ENCODE measurements at places on chromosomes 6 and 20.
A peak's percentile ranks its signal among the peaks of the same experiment; 100 is the strongest.

DNA sequence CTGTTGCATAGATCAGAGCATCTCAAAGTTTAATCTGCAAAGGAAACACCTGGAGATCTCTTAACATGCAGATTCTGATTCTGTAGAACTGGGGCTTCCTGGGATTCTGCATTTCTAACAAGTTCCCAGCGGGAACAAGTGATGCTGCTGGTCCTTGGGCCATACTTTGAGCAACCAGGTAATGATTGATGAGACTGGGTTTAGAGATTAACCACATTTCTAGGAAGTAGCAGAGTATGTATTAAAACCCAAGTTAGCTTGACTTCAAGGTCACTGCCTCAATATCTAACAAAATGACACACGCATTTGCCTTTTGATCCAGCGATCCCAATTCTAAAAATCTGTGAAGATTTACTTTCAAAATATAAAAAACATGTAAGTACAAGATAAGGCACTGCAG lies 83.0 kb upstream of the DTNBP1 start:
- DNase-seq: no peak

DNA sequence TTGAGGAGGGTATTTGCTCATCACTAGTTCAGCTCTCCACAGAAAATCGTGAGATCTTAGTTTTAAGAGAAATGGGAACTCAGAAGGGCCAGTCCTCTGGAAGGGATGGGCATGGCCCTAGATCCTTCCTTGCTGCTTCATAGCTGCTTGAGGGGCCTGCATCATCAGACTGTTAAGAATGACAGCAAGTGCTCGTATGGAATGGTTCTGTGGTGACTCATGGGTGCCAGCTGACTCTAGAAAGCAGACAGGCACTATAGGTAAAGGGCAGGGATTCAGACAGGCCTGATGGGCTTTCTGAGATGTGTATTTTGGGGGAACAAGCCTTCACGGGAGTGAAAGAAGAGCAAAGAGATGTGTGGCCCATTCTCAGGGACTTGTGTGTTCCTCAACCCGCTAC lies 90.8 kb downstream of the MYLK4 start:
- no peak for DNase-seq

- no peak for DNase-seq
Observed at GRCh38 chr6:136491754-136492153, 58.5 kb downstream of the MAP7 start.

GRCh38 chr6:72042088-72042487 lies 155.7 kb downstream of the RIMS1 start:
- peak; percentile 32 for DNase-seq

GRCh38 chr20:43516251-43516824 lies 8.8 kb downstream of the L3MBTL1 start:
- DNase-seq: no peak

DNA sequence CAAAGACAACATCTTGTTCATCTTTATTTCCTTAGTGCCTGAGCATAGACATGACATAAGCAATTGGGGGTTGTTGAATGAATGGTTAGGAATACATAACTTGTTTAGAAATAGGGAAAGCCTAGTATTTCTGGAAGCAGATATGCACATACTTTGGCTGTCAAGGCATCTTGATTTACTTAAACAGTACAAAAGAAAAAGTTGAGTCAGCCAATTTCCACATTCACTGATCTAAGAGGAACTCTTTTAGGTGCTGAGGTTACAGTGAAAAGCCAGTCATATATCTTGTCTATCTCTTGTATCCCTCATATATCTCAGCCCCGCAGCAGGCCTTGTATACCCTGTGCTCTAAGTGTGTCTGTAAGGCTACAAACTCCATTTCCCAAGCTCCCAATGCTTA lies 11.6 kb downstream of the ZKSCAN4 start:
- no peak for DNase-seq

DNA sequence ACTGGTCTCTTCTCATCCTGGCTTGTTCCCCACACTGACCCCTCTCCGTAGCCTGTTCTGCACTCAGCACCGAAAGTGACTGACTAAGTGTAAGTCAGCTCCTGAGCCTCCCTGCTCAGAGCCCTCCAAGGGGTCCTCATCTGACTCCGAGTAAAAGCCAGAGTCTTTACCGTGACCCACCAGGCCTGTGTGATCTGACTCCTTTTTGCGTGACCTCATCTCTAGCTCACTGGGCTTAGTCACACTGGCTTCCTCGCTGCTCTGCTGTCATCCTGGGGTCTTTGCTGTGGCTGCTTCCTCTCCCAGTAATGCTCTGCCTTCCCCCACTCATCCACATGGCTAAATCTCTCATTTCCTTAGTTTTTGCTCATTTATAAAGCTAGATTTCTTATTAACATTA lies 116.6 kb downstream of the PLCB4 start:
- DNase-seq: no peak

All from NCI-H446 treated with DMSO at 0.1 percent for 48 hours (cell line).